ENCODE measurements at places on chromosomes 2 and 18.

GRCh38 chr18:68409576-68409975 lies 305.3 kb downstream of the TMX3 start:
- no peak for DNase-seq

- no peak for DNase-seq
These were observed 122.6 kb upstream of the PPP1CB start for GRCh38 chr2:28628987-28629386.

DNA sequence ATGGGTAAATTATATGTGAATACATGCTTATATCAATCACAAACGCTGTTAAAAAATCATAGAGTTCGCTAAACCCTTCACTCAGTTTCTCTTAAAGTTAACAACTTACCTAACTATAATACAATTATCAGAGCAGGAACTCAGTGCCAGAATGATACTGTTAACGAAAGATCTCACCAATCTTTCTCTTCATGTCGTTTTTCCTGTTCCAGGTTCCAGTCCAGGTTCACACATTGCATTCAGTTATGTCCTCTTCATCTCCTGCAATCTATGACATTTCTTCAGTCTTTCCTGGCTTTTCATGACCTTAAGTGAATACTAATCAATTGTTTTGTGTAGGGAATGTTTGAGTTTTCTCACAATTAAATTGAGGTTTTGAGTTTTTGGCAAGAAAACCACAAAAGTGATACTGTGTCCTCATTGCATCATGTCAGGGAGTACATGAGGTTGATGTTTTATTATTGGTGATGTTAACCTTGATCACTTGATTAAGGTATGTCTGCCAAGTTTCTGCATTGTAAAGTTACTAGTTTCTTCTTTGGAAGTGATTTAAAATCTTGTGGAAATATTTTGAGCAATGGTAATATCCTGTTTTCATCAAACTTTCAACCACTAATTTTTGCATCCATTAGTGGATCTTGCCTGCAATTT lies 131.9 kb downstream of the ESCO1 start:
- no peak for DNase-seq

DNA sequence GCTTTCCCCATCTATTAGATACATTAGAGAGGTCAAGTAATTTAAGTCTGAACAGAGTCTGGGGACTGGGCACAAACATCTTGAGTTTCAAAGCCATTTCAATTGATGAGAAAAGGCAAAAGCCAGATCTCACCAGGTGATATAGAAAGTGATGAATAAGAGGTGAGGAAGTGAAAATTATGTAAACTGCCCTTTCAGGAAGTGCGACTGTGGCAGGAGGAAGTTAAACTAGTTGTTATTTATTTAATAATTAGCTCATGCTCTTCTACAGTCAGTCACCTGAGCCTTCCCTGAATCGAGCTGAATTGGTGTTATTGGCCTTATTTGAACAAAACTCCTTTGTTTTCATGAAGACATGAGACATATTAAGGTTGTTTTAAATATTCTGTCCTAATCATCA lies 115.1 kb downstream of the CDH20 start:
- no peak for DNase-seq

- no peak for DNase-seq
These were observed 89.6 kb downstream of the MTCL1 start for GRCh38 chr18:8794934-8795280.

- DNase-seq = no peak
These were observed 1928.8 kb upstream of the CELF4 start for GRCh38 chr18:39494211-39494896.

DNA sequence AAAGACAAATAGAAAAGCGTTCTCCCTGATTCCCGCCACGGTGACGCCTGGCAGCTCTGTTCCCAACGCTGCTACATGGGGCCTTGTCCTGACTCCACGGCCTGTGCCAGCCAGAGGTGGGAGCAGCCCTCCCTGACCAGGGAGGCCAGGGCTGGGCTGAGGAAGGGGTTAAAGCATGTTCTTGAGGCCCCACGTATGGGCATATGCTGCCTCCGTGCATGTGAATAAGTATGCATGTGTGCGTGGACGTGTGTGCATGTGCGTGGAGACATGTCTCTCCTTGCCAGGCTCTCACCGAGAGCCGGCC lies 1.6 kb upstream of the SNED1 start:
- no peak for DNase-seq

DNA sequence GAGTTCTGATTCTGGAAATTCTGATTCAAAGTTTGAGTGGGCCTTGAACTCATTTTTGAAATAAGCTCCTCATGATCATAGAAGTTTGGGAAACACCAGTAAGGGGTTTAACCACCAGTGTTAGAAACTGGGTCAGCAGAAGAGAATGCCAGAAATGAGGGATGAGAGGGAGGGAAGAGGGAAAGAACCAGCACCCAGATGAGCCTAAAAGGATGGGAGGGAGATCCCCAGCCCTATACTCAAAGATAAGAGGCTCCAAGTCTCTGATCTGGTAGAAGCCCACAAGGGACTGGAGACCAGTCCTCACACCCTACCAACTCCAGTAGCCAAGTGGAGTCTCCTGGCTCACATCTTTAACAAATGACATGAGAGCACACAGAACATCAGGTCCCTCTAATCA lies 305.0 kb upstream of the NRP2 start:
- DNase-seq = no peak

GRCh38 chr2:1370461-1370860 lies 42.8 kb upstream of the TPO start:
- DNase-seq = no peak

GRCh38 chr2:101930019-101930418 lies 61.7 kb upstream of the IL1R2 start:
- DNase-seq = no peak

DNA sequence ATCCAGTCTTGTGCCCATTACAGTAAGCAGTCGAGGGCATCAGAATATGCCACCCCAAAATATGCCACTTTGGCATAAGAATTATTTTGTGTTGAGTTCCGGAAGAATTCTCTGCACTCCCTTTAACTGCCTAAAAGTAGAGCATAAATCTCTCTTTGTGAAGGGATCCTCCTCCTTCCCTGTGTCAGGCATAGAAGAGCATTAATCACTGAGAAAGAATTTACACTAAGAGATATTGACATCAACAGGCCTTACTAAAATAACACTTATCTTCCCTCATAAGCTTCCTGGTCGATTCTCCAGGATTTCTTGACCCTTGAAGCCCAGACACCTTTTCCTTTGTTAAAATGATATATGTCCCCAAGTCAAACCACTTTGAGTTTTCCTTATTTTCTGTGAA lies 27.6 kb upstream of the KYNU start:
- DNase-seq = no peak

GRCh38 chr2:232668805-232669444 lies 28.2 kb upstream of the GIGYF2 start:
- DNase-seq = no peak

DNA sequence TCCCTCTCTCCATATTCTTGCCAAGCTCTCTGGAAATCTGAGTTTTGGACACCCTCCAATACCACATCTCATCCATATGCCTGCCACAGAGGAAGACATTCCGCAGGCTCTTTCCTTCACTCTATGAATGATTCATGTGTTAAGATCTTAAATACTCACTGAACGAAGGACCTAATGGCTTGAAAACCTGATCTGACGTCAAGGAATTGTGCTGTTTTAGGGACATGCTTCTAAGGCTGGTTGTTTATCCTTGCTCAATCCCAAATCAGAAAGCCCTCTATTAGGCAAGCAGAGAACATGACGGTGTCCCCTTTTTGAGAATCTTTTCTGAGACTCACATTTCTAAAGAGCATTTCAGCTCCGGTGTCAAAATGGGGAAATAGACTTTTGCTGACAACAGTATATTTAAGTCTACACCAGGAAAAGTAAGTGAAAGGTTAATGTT lies 83.7 kb upstream of the GALNT5 start:
- no peak for DNase-seq

- no peak for DNase-seq
These were observed 7.0 kb upstream of the CLEC4F start for GRCh38 chr2:70827388-70827787.

- DNase-seq = no peak
These were observed 134.3 kb downstream of the ACKR3 start for GRCh38 chr2:236703906-236704305.

GRCh38 chr2:58709274-58709673 lies 468.1 kb upstream of the FANCL start:
- no peak for DNase-seq

DNA sequence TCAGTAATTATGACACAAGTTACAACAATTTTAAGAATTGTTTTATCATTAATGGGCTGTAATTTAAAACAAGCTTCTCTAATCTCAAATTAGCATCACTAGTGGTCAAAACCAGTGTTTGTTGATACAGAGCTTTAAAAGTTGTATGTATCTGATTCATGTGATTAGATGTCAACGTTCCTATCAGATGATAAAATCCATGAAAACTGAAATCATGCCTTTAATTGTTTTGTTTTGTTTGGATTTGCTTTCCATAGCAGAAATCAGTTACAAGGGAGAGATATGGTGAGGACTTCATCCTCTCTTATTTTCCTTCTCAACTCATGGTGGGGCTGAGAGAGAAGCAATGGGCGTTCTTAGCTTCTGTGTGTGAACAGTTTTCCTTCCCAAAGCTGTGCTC lies 469.6 kb downstream of the PID1 start:
- no peak for DNase-seq

DNA sequence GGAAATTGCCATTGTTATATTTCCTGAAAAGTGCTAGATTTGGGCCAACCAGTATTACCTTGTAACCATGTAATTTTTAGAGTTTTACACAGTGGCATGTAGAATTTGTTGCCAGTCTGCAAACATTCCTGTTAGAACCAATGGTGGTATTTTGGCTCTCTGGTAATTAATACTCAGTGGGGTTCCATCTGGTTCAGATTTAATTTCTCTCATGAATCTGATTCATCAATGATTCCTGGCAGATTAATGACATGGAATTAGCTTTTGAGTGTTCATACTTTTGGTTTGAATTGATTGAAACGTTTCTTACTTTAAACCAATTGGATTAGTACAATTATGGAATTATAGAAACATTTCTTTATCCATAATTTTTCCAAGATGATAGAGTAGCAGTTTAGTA lies 93.2 kb downstream of the MC4R start:
- no peak for DNase-seq

- DNase-seq = no peak
These were observed 64.2 kb downstream of the EMX1 start for GRCh38 chr2:72981536-72981935.

GRCh38 chr2:33351781-33352180 lies 124.7 kb upstream of the RASGRP3 start:
- no peak for DNase-seq

DNA sequence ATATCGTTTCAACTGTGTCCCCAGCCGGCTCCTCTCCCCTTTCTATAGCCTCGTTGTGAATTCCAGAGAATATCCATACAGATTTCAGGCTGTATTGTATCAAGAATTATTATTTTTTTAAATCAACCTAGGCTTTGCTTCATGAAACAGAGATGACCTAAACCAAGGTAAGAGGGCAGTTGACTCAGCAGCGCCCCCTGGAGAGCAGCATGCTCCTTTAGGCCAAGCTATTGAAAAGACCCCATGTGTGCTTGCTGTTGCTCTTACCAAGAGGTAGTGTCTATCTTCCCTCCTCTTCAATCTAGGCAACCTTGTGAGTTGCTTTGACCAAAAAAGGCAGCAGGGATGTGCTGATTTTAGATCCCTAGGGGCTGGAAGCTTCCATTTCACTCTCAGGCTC lies 426.7 kb upstream of the SMIM21 start:
- no peak for DNase-seq

GRCh38 chr2:191318729-191319078 lies 73.5 kb downstream of the MYO1B start:
- DNase-seq = no peak

DNA sequence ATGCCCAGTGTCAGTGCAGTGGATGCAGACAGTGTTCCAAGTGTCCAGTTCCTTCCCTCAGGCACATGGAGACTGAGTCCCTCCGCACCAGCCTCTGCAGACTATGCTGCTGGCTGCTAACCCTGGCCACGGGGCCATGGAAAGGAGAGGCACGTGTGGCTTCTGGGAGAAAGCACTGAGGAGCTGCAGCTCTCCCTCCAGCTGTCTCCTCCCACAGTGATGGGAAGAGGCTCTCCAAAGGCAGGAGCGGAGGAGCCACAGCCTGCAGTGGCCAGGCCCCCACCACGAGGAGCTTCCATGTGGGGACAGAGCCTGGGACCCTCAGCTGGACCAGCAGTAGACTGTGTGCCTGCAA lies 141.1 kb downstream of the NDUFA10 start:
- DNase-seq = no peak

- no peak for DNase-seq
These were observed 136.6 kb downstream of the ZAP70 start for GRCh38 chr2:97849881-97850528.

- no peak for DNase-seq
These were observed 57.5 kb downstream of the KANSL1L start for GRCh38 chr2:210113614-210114235.

DNA sequence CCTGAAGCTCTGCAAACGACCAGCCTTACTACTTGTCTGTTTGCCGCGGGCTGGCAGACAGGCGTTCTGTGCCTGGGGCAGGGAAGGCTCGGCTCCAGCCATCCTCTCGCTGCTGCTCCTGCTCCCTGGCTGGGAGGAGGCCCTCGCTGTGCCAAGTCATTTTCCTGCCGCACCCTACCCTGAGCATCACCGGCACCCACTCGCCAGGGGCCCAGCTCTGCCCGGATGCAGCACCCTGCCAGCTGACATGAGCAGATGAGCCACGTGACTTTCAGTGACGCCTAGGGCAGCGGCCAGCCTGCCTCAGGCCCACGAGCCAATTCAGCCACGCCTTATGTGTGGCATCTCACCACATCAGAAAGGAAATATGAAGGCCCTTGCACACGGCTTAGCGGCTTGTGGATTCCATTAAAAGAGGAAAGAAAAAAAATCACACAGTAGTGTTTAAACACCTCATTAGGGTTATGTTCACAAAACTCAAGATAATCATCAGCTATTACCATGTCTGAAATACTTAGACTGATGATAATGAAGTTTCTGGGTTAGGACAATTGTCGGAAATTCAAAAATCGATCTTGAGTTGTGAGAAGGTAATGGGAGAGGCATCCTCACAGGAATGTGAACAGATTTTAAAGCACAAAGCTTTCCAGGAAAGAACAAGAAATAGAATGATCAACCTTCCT lies 250.5 kb downstream of the TWIST2 start:
- DNase-seq = no peak

DNA sequence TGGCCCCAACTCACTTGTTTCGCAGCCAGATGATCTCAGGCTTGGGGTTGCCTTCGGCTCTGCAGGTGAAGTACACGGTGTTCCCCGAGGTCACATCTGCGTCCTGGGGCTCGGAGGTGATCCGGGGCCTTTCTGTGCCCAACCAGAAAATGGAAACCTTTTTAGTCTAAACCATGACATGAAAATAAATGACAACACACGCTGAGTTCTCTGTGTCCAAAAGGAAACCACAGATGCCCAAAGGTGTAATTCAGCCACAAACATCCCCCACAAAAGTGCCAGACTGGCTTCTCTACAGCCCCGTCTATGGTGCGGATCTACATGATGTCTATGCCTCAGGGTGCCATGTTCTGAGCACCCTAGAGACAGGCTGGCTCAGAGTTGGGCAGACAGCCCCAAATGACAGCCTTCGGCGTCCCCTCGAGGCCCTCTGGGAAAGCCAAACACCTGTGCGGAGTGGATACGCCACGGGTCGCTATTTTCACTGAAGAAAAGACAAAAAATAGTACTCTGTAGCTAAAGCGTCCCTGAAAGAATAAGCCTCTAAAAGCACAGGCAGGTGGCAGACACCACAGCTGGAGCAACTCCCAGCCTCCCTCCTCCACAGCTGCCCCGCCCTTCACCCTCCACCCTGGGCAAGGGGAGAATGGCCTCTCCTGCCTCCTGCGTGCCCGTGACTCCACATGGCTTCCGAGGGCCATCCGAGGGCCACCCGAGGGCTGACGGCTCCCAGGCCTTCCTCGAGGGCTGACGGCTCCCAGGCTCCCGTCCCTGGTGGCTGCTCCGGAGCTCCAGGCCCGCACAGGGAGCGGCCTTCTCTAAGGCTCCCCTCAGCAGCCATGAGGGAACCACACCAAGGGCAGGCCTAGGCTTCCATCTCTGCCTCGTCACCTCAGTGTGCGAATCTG lies 67.1 kb downstream of the PXDN start:
- DNase-seq = no peak
